NB4 (cell line): ENCODE measurements at places on chromosomes 1 and 21.

- DNase-seq, result peak; percentile 33
Observed at GRCh38 chr1:228906223-228906860, 171.1 kb downstream of the RHOU start.

DNA sequence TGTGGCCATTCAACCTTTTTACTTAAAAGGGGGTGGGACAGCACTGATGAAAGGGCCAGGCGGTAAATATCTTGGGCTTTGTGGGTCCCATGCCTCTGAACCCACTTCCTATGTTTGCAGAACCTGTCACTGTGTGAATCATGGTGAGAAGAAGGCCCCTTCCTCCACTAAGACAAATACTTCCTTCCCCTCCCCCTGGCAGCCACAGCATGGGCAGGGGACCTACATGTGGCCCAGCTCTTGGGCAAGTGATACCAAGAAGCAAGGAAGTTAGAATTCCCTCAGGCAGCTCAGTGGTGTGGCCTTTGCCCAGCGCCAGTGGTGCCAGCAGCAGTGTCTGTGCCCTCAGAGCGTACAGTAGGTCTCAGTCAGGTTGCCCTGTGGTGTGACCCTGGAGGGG, 168.6 kb downstream of the TRIM33 start:
- peak; percentile 61 for DNase-seq

DNA sequence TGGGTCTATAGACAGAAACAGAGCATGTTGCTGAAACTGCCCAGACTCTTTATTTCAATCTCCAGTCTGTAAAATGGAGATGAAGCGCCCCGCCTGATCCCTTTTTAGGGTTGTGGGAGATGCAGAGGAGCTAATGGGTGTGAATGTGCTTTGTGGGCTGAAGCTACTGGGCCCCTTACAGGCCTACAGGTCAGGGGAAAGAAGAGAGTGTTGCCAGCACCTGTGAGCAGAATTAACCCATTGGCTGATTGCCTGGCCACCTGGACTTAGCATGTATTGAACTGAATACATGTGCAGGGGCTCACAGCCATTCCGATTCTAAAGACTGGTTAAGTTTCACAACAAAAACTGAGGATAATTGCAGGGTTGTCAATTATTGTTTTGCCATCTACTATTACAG, 13.9 kb upstream of the ATF3 start:
- DNase-seq, result no peak

GRCh38 chr1:161872506-161872905, 106.4 kb downstream of the ATF6 start:
- DNase-seq, result no peak

GRCh38 chr1:197915260-197915861, 1.8 kb upstream of the LHX9 start:
- DNase-seq, result no peak

GRCh38 chr1:246959944-246960693, 28.4 kb upstream of the AHCTF1 start:
- peak; percentile 82 for DNase-seq

- no peak for DNase-seq
Observed at GRCh38 chr1:12556368-12556930, 61.6 kb downstream of the DHRS3 start.

- DNase-seq, result no peak
Observed at GRCh38 chr1:206506405-206507283, 687 bp upstream of the RASSF5 start.

DNA sequence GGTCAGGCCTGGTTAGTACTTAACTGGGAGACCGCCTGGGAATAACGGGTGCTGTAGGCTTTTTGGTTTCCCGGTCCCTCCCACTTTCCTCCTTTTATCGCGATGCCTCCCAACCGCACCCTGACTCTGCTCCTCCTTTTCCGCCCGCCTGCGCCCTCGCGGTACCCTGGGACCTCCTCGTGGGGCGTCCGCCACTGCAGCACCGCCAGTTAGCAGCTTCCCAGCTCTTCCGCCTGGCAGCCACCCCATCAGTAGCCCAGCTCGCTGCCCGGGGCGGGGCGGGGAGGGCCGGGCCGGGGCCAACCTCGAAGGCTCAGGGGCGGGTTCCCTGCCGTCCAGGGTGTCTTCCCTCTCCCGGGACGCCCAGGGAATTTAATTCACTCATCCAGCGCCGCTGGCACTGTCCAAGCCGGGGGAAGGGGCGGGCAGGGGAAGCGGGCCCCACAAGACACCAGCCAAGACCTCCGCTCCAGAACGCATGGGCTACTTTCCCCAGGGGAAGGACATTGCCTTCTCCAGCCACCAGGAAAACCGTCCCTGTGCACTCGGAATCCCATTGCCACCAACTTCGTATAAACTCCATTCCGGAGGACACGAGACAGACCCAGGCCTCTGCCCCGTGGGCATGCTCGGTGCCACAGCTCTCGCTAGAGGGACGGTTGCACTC, 2.0 kb upstream of the ZNF678 start:
- no peak for DNase-seq

DNA sequence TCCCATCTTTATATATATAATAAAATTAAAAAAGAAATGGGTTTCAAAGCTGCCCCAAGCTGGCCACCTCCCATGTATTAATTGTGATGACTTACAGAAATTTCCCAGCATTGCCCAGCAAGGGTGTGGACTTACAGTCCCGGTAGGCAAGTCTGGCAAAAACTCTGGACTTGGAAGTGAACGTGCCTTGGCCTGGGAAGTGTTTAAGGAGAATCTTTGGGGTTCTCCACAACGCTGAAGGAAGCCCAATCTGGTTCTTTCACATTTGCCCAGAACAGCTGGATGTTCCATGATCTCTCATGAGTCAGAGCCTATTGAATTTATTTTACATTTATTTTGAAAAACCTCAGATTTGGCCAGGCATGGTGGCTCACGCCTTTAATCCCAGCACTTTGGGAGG, 98.4 kb upstream of the SLC45A1 start:
- DNase-seq, result no peak

DNA sequence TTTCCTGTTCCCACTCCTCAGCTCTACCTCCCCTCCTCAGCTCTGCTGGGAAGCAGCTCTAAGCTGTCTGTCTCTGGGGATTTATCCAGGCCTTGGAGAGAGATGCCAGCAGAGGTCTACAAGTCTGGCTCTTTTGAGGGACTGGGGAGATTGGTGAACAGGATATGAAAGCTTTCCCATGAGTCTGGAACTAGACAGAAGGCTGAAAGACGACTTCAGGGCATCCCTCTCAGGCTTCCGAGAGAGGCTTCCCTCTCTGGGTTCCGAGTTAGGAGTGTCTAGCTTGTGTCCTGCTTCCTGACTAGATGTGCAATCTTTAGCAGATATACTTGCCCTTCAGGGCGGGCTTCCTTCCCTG, 733 bp downstream of the TMEM35B start:
- no peak for DNase-seq

GRCh38 chr1:237556911-237557310, 333.8 kb downstream of the ZP4 start:
- no peak for DNase-seq

DNA sequence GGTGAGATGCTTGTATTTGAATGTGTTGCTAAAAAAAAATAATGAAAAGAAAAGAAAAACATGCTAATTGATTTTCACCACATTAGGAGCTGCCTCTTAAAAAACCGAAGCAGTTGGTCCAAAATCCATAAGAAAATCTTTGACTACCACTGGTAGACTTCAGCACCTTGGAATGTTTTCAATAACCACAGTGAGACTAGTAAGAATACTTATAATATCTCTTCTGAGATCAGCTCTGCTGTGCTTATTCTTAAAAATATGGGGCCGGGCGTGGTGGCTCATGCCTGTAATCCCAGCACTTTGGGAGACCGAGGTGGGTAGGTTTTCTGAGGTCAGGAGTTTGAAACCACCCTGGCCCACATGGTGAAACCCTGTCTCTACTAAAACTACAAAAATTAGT, 15.1 kb downstream of the NFYC start:
- no peak for DNase-seq

- DNase-seq, result peak; percentile 97
Observed at GRCh38 chr1:207828485-207829158, 76.8 kb downstream of the CD46 start.

- no peak for DNase-seq
Observed at GRCh38 chr1:230800891-230801840, 54.0 kb downstream of the CAPN9 start.

DNA sequence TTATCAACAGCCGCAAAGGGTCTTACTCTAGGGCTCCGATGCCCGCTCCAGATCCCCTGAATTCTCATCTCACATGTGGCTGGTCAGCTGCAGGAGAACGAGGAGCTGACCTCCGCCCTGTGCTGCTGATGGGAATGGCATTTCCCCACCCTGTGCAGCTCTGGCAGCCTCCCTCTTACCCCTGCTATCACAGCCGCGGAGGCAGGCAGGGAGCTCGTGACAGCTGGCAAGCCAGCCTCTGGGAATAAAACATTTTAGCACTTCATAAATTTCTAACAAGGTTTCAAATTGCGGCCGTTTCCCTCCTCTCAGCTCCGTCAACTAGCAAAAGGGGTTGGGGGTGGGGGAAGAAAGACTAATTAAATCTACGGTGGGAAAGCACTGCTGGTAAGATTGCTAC, 81.1 kb downstream of the DSCAM start:
- DNase-seq, result no peak

- DNase-seq, result peak; percentile 61
Observed at GRCh38 chr21:33121715-33122475, 52.0 kb downstream of the OLIG1 start.

- DNase-seq, result peak; percentile 23
Observed at GRCh38 chr1:119827010-119827409, 15.8 kb upstream of the REG4 start.

DNA sequence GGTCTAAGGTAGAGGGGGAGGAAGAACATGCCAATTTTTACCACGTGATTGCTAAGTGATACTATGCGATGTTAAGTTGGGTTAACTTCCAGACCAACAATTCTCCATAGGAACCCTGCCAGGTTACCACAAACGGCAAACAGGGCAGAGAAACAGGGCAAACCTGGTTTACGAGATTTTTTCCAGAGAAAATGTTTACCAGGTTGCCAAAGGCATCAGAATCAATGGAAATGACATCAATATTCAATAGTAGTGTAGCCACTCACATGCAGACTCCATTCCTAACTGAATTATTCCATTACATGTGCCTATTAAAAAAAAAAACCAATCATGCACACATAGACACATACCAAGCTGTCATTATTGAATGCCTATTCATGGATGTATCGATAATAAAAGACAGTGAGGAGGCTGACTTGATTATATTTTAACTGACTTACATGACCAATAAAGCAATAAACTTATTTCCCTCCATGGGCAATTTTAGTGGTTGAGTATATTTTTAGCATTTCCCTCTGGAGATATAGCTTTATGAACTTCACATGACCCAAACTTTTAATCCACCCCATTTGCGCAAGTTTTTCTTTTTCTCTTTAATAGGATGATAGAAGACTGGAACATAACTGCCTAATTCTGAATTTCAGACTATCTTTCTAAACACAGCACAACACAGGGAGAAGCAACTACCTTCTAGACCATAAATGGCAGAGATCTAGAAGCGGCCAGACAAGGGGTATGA, 40.5 kb upstream of the KCNE1 start:
- DNase-seq, result no peak

DNA sequence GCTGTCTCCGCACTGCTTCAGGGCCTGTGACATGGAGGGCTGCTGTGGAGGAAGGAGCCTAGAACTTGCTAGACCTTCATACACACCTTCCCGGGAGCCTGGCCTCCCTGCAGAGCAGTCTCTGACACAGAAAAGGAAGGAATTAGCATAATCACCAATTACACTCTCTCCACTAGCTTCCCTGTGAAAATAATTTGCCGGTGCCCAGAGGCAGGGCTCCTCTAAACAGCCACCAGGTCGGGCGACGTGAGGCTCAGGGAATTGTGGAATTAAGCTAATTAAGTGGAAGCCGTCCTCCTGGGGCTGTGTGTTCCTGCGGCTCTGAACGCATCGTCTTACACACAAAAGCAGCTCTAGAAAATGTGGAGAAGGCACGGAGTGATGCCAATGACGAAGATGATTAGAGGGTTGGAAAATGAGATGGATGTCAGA, 82.6 kb downstream of the NENF start:
- no peak for DNase-seq

GRCh38 chr1:55412060-55412459, 196.9 kb upstream of the USP24 start:
- DNase-seq, result no peak

DNA sequence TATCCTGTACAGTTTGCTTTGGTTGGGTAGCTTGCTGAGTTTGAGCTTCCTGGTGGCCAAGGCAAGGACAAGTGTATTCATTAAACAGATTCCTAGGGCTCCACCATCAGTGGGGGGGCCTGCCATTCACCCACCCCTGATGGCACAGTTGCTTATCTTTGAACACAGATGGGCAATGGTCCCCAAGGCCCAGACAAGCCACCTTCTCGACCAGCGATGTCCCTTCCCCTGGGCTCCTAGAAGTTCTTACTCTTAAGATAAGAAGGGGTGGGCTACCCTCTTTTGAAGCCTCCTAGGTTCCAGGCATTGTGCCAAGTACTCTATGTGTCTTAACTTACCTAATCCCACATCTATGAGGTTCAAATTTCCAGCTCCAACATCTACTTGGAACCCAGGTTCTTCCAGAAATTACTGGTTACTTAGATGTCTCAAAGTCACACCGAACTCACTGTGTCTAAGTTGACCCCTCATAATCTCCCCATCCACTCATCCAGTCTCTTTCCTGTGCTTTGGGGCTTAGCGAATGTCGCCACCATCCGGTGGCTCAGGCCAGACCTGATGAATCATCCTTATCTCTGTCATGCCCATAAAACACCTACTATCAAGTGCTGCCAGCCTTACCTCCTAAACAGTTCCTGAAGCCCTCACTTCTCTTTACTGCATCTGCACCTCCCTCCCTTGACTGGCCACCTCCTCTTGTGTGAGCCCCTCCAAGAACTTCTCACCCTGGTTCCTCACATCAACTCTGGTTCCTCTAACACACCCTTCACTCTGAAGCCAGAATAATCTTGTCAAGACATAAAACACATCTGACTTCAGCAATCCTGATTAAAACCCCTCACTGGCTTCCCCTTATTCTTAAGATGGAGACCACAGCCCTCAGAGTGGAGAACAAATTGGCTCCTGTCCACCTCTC, 50.1 kb downstream of the KLHDC7A start:
- peak; percentile 20 for DNase-seq

GRCh38 chr1:225851805-225852204, 30.4 kb downstream of the TMEM63A start:
- peak; percentile 69 for DNase-seq
